ENCODE measurements at places on chromosomes 5 and 9.

- no peak for DNase-seq
These were observed 482.2 kb upstream of the PAPPA start for GRCh38 chr9:115671236-115671962.

- no peak for DNase-seq
These were observed 34.2 kb upstream of the MSH3 start for GRCh38 chr5:80620211-80620610.

- DNase-seq, result no peak
These were observed 364.1 kb downstream of the MAN2A1 start for GRCh38 chr5:110053824-110054223.

DNA sequence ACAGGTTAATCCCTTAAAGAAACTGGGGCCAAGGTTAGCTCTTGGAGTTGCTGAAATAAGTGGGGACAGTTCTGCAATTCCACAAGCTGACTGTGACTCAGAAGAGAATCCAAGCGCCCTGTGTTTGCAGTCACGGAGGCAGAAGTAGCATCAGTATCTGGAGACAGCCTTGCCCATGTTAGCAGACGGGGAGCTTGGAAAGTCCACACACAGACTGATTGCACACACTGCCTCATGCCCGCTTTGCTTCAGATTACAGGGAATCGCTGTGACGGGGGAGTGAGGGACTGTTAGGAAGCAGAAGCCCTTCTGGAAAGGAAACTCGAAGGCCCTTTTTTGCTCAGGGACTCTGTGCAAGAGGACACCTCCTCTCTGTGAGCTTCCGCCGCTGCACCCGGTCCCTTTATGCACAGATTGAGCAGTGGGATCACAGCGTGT, 30.9 kb upstream of the PPP1R26 start:
- no peak for DNase-seq

GRCh38 chr9:12194731-12195130, 498.5 kb upstream of the TYRP1 start:
- DNase-seq, result no peak

DNA sequence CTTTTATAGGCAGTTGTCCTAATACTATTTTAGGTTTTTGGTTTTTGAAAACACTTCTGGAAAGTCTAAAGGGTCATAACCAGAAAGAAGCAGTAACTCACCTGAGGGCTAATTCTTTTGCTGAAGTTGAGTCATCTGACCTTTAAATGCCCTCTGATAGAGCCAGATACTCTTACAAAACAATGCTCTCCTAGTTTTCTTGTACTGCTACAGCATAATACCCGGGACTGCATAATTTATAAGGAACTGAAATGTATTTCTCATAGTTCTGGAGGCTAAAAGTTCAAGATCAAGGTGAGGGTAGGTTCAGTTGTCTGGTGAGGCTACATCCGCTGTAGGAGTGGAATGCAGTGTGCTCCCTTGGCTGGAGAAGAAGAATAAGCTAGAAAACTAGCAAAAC, 670.3 kb downstream of the TLE4 start:
- no peak for DNase-seq

DNA sequence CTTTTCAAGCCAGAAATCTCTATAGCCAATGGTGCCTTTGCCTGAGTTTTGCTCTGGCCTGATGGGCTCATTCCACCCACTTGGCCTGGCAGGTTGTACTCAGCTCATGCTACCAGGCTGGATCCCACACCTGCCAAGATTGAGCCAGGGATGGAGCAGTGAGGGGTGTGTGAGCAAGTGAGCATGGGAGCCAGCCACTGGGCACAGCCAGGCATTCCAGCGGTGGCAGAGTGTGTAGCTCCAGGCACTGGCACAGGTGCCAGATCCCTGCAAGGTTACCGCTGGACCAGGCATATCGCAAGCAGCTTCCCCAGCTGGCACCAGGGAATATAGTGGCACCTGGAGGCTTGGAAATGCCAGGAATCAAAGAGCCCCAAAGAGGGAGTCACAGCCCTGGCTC, 2395.6 kb upstream of the C9orf72 start:
- DNase-seq, result no peak

DNA sequence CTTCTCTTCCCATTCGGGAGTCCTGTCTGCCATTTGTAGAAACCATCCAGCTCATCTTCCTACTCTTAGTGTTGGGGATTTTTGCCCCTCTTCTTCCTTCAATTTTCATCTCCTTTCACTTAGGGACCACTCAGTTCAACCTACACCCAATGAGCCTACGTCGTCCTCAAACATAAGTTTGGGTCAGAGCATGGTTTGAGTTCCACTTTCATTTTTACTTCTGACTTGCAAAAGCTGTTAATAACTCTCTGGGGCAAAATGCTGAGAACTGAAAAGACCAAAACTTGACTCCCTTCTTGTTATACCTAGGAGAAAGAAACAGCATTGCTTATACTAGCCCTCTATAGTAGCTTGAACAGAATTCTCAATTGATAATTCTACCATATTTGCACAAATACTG, 381.5 kb upstream of the MPDZ start:
- no peak for DNase-seq

- DNase-seq, result no peak
These were observed 713.6 kb downstream of the TLE4 start for GRCh38 chr9:80285326-80285725.

- DNase-seq, result no peak
These were observed 23.5 kb downstream of the KLF9 start for GRCh38 chr9:70390933-70391341.

DNA sequence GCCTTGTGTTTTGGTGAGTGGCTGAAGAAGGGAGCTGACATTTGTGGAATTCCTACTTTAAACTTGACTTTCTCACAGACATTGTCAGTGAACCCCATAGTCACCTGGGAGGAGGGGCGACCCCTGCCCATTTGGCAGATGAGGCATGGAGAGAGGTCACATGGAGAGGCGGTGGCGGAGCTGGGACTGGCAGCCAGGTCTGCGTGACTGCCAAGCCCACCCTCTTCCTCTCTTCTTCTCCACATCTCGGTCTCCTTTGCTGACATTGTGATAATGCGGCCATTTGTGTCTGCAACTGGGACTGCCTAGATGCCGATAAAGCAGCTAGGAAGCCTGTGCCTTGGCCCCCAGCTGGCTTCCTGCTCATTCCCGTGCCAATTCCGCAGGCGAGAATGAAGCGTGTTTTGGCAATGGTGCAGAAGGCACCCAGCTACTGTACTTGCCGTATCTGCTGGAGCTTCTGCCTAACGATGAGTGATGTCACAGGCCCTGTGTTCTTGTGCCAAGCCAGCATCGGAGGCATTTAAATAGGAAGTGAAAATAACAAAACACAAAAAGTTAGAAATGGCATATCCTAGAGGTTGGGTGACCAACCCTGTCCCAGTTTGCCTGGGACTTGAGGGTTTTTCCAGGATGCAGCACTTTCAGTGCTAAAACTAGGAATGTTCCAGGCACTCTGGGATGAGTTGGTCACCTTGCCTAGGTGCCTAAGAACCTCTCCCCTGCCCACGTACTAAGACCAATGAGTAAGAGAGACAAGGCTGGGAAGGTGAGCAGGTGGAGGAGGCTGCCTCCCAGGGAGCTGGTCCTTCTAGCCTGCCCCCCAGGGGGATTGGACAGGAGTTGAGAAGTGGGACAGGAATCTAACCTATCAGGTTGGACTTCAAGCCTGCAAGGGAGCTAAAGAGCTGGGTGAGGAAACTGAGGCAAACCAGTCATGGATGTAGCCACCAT, 23.6 kb downstream of the OLFML2A start:
- no peak for DNase-seq

DNA sequence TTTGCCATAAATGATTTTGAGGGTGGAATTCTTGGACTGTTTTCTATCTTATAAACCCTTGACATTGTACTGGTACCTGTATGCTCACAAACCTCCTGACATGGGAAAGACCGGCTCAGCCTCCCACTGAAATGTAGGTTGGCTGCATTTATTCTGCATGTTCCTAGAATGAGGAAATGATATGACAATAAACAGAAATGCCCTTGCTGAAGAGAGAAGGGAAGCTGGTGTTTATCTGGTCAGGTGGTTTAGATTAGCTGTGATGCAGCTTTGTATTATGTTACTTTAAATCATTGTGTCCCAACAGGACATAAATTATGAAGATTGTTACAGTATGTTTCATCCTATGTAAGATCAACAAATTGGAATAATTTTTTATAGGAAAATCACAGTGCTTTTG, 23.1 kb upstream of the CATSPER3 start:
- no peak for DNase-seq

DNA sequence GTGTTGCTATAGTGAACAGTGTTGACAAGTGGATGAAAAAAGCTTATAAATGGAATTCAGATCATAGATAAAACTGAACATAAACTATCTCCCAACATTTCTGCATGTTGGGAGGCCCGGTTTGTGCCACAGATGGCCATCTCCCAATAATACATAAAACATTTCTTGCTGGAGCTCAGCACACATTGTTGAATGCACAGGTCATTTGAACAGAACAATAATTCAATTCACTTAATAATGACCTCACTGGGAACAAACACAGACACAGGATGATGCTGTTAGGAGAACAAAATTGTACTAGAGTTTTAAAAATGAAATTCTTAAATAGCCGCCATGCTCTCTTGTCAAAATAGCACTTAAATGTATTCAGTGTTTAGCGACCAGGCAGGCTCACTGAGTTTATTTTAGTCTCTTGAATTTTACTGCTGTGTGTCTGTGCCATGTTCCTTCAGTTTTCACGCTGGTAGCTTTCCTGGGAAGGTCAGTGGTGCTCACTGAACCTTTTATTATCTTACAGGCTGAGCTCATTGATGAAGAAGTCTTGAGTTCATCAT, 85.0 kb upstream of the SSBP2 start:
- DNase-seq, result no peak

- DNase-seq, result no peak
These were observed 28.3 kb downstream of the LRRC70 start for GRCh38 chr5:62606878-62607277.

DNA sequence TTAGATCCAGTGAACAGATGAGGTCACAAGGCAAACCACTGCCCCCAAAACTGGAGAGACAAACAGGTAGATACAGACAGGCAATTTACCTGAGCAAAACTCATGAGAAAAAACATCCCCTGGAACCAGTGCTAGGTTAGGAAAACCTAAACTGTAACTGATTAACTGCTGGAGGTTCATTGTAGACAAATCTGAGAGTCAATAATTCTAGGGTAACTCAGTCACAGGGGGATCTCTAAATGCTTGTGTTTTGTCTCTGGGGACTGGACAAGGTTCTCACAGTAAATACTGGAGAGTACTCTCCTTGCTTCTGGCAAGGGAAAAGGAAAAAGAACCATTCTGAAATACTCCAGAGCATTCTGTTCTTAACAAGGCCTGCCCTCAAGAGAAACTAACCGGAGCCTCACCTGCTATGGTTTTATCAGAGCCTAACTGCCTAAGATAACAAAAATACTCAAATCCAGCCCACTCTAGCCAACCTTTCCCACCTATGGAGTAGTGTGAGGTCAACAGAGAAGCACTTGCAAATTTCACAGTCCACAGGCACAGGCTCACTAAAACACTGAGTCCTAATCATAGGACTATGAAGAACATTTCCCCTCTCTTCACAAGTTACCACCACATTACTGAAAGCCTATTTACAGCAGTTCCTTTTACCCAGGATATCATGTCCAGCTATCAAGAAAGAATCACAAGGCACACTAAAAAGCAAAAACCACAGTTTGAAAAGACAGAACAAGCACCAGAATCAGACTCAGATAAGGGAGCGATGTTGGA, 139.9 kb upstream of the ACOT12 start:
- DNase-seq, result no peak

- no peak for DNase-seq
These were observed 71.3 kb downstream of the TMC1 start for GRCh38 chr9:72592502-72593403.

- no peak for DNase-seq
These were observed 11.5 kb downstream of the SFXN1 start for GRCh38 chr5:175489693-175490443.

DNA sequence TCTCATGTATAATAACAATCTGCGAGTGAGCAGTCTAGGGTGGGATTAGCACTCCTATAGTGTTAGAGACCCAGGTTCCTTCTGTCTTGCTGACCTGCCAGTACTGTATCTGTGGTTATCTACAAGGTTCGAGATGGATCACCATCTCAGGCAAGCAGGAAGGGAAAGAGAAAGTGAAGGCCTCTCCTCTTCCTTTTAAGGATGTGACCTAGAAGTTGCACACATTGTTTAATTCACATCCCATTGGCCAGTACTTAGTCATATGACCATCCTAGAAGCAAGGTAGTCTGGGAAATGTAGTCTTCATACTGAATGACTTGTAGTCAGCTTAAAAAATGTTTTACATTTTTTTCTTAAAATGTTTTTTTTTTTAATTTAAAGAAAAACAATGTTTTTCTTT, 168.6 kb downstream of the CARTPT start:
- DNase-seq, result no peak

- peak; percentile 84 for DNase-seq
These were observed 26.9 kb downstream of the HMGCR start for GRCh38 chr5:75363726-75364495.

DNA sequence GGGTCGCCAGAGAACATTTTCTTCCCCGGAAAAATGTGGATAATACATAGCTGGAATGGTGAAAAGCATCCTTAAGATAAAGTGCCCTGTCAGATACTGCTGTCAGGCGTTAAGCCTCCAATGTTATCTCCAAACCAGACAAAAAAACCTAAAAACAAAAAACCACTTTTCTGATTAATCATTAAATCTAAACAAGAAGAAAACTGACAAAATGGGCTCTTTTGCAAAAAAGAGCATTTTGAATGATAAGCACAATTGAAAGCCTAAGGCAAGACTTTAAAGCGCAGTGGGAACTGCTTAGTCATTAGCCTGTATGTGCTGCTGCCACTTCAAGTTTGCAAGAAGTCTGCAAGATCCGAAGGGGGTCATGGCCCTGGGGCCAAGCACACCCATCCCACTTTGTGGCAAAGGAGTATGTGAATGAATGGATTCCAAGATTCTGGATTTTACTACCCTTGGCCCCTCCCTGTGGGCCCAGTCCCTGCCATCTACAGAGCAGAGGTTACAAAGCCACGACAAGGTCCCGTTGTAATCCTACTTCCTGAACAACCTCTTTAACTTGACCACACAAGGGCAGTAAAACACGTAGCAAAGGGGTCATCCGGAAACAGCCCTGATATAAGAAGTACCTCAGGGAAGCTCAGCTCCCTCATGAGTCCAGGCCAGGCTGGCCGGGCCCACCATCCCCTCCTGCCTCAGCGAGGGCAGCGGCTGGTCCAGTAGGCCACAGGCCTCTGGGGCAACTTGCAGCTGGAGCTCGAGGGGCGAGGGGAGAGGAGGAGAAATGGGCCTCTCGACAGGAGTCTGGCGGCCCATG, 29.7 kb downstream of the SHB start:
- DNase-seq, result no peak

GRCh38 chr9:134925011-134925511, 7.3 kb upstream of the FCN1 start:
- no peak for DNase-seq

- no peak for DNase-seq
These were observed 339.3 kb upstream of the NUDT12 start for GRCh38 chr5:103901885-103902284.

DNA sequence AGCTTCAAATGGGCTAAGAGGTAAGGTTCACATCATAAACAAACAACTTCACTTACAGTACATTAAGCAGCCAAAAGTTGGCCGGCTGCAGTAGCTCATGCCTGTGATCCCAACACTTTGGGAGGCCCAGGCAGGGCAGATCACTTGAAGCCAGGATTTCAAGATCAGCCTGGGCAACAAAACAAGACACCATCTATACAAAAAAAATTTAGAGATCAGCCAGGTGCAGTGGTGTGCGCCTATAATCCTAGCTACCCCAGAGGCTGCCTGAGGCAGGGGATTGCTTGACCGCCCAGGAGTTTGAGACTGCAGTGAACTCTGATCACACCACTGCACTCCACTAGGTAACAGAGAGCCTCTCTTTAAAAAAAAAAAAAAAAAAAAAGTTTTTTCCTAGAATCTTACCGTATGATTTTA, 16.9 kb downstream of the UBTD2 start:
- no peak for DNase-seq

GRCh38 chr5:150068472-150068871, 17.9 kb downstream of the CSF1R start:
- peak; percentile 57 for DNase-seq

Measured in mucosa of descending colon (tissue), 3 donors.